ENCODE measurements at places on chromosomes 2 and 18.
A peak's percentile ranks its signal among the peaks of the same experiment; 100 is the strongest.

DNA sequence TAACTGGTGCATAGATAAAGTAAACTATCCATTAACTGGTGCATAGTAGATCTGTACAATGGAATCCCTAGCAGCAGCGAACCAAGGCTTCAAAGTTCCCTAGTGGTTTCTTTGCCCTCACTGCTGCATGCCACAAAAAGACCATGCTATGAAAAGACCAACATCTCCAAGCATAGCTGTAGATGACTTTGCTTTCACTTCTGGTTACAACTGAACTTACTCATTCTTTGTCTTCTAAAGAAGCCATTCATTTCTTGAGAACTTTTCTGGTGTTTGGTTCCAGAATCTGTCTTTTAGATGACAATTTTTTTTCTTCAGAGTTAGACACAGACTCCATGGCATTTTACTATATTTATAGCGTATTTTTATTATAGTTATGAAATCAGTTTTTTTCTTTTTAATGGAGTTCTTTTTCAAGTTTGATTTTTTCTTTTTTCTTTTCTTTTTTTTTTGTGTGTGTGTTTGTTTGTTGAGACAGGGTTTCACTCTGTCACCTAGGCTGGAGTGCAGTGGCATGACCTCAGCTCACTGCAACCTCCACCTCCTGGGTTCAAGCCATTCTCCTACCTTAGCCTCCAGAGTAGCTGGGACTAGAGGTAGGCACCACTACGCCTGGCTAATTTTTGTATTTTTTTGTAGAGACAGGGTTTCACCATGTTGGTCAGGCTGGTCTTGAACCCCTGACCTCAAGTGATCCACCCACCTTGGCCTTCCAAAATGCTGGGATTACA, 63.6 kb downstream of the SLC35F5 start:
- no peak for DNase-seq

GRCh38 chr18:29928081-29928480, 1114.5 kb downstream of the DSC3 start:
- DNase-seq, result no peak

GRCh38 chr2:161990741-161991140, 83.3 kb downstream of the DPP4 start:
- DNase-seq, result no peak

DNA sequence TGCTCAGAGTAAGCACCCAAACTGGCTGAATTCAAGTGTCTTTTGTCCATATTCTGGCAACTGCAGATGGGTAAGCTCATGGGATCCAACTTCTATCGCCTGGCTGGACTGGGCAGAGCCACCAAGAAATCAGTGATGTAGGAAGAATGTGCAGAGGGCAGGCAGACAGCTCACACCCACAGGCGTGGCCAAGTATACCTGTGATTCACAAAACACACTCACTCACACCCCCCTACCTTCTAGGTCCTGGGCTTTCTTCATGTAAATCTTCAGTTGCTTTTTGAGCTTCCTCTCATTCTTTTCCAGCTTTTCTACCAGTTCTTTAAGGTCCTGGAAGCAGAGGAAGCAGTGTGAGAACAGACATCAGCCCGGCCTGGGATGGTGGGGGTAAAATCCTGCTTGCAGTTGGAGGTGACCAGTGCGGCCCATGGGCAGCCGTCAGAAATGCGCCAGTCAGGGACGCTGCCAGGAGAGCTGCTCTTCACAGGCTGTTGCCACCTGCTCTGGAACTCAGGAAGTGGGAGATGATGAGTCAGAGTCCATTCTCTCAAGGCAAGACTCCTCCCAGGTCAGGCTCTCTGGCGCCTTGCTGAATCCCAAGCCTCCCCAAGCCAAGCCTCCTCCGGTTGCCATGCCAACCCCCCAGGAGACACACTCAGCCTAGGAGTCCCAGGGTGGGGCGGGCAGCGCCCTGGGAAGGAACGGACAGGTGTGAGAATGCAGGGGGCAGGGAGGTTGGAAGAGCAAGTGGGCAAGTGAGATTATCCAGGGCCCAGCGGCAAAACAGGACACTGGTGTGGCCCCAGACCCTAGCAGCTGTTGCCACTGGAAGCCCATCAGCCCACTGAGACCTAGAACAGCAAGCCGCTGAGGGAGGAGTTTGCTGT, 36.2 kb upstream of the ACAA2 start:
- DNase-seq, result peak; percentile 87

DNA sequence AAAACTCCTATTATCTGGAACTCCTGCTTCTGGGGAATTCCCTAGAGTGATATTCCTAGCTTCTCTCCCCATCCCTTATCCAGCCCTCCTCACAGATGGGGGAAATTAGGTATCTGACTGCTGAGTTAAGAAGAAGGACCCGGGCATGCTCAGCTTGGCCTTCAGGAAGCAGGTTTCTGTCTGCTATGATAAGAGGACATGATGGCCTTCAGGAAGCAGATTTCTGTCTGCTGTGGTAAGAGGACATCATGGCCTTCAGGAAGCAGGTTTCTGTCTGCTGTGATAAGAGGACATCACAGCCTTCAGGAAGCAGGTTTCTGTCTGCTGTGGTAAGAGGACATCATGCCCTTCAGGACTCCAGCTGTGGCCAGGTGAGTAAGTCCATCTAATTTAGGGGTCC, 65.2 kb downstream of the PLEKHM3 start:
- no peak for DNase-seq

GRCh38 chr2:98589489-98589888, 18.8 kb downstream of the COA5 start:
- DNase-seq, result no peak

- DNase-seq, result no peak
Measured at GRCh38 chr2:171745141-171745540, 57.9 kb downstream of the DYNC1I2 start.

DNA sequence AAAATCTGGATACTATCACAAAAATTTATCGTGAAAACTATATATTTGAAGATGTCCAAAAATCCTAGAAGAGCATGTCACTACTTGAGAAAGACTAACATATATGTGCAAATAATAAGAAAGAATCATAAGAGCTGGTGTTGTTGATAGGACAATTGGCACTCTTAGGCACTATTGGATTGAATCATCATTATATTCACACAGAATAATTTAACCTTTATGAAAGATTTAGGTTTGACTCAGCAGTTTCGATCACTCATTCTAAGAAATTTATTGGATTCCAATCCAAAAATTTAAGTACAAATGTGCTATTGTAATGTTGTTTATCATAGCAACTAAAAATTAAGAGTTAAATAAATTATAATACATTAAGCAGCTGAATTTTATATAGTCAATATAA, 503.6 kb downstream of the SPAG16 start:
- DNase-seq, result no peak

GRCh38 chr2:127157114-127157513, 50.2 kb upstream of the BIN1 start:
- no peak for DNase-seq

DNA sequence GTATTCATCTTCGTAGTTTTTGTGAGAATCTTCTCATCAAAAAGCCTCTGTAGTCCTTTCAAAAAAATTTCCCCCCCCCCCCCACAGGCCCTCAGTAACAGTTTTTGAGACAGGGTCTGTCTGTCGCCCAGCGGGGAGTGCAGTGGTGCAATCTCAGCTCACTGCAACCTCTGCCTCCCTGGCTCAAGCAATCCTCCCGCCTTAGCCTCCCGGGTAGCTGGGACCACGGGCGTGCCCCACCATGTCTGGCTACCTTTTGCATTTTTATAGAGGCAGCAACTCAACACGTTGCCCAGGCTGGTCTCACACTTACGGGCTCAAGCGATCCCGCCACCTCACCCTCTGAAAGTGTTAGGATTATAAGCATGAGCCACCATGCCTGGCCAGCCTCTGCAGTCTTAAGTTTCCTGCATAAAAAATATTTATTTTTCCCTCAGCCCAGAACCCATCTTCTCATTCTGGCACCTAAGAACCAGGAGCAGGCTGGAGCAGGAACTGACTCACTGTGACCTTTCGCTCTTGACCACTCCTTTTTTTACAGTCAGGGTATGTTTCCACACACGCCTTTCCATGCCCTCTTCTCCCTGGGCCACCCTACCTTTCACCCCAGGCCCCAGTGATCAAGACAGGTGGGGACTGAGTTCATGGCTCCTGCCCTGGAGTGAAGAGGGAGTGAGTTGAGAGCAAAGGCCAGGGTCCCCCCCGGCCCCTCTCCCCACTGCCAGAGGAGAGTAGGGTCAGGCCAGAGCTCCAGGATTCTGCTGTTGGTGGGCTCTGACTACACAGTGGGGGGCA, 32.5 kb upstream of the NT5DC4 start:
- DNase-seq, result no peak

- DNase-seq, result no peak
Measured at GRCh38 chr18:42514512-42514911, 559.5 kb downstream of the PIK3C3 start.

GRCh38 chr2:40773291-40773690, 321.4 kb upstream of the SLC8A1 start:
- DNase-seq, result no peak
